ENCODE measurements at places on chromosomes 2 and 18.

GRCh38 chr2:10375570-10376281, 72.4 kb downstream of the ODC1 start:
- DNase-seq, result peak; percentile 90

DNA sequence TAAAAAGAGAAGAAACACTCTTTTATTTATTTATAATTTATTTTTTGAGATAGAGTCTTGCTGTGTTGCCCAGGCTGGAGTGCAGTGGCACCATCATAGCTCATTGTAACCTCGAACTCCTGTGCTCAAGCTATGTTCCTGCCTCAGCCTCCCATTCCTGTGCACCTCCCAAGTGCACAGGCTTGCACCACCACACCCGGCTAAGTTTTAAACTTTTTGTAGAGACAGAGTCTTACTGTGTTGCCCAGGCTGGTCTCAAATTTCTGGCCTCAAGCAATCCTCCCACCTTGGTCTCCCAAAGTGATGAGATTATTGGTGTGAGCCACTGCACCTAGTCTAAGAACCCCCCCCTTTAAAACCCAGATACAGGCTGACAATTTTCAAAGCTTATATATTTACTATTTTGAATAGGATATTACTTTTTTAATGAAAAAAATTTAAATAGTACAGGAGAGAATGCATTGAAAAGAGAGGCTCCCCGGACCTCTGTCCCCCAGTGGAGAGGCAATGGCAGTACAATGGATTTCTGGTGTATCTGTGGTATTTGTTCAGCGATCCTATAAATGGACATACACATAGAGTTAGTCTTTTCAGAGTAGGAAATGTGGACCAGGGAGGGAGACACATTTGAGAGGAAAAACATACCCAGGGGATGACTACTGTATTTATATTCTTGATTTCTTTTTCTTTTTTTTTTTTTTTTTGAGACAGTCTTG, 48.1 kb upstream of the CNOT11 start:
- DNase-seq, result no peak

DNA sequence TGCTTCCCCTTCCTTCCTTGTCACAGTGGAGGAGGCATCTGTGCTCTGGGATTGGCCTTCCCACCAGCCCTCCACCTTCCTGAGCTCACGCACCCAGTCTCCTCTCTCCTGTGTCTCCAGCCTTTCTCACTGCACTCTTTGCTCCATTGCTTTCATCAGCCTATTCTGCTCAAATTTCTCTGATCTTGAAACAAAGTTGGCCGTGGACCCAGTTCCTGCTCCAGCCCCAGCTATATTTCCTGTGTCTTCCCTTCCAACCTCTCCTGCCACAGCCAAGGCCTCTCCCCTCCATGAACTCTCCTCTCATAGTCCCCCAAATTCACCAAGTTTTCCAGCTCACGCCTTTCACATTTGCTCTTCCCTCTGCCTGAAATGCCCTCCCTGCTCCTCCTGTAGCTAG, 226.6 kb upstream of the AGAP1 start:
- DNase-seq, result no peak

DNA sequence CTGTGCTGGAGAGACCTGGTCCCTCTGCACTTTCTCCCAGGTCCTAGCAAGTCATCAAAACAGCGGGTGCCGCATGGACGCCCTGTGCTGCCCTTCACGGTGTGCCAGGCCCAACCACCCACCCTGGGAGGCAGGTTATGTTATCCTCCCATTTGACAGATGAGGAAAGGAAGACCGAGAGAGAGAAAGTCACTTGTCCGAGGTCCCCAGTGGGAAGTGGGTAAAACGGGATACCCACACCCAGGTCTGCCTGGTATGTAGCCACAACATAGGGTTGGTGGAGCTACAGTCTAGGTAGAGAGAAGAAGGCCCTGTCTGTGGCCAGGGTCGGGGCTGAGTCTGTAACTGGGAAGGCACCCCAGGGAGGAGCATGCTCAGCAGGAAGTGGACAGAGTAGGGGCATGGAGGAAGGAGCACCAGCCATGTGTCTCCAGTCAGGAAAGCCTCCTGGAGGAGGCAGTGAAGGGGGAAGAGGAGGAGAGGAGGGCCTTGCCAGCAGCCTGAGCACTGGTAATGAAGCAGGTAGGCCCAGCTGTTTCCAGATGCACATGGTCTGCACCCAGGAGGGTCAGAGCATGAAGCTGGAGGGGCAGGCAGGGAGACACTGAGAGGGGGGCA, 98.4 kb downstream of the ZFP36L2 start:
- no peak for DNase-seq

GRCh38 chr2:9807555-9808305, 35.5 kb upstream of the TAF1B start:
- DNase-seq, result no peak

DNA sequence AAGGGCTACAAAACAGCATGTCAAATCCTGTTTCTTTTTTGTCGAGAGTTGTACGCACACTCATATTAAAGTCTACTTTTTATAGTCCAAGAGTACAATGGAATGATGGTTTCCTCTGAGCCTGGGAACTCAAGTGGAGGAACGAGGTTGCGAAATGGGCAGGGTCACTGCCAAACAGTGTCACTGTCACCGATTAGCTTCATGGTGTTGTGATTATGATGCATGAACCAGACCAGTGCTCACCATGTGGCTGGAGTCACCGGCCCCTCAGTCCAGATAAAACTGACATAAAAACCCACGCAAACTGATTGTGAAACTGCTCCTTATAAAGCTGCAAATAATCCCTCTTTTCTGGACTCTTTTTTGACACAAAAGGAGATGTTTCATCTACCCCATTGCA, 122.0 kb downstream of the COPS8 start:
- DNase-seq, result no peak

DNA sequence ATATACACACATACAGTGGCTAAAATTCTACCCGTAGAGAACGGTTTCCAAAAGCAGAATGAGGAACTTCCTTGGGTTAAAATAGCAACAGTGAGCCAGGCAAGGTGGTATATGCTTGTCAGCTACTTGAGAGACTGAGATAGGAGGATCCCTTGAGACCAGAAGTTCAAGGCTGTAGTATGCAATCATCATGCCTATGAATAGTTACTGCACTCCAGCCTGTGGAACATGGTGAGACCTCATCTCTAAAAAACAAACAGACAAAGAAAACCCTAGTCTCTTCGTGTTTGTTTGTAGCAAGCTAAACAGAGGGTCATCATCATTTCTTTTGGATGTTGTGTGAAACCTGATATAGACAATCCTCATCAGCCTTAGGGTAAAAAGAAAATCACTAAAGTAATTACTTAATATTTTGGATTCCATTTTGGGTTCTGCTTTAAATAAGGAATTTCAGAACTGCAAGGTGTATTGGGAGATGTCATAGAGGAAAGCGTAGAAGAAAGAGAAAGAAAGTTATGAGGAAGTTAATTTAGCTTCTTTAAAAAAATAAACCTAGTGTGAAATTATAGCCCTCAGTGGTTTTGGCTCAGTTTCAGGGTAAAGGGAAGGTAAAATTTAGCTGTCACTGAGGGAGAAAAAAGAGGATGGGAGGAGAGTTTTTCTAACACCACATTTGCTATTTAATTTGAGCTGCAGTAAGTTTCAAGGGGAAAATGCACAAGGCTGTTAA, 46.5 kb downstream of the PLEK start:
- no peak for DNase-seq

DNA sequence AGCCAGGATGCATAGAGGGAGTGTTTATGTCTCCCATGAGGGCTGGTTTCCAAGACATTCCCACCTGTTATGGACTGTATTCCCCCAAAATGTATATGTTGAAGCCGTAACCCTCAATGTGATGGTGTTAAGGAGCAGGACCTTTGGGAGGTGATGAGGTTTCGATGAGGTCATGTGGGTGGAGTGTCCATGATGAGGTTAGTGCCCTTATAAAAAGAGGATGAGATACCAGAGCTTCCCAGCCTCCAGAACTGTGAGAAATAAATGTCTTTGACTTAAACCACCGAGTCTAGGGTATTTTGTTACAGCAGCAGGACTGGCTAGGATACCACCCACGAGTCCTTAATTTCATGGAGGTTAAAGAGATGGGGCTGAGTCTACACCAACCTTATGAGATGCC, 22.6 kb upstream of the EPAS1 start:
- no peak for DNase-seq
